ENCODE measurements at places on chromosomes 3 and 15.
A peak's percentile ranks its signal among the peaks of the same experiment; 100 is the strongest.

DNA sequence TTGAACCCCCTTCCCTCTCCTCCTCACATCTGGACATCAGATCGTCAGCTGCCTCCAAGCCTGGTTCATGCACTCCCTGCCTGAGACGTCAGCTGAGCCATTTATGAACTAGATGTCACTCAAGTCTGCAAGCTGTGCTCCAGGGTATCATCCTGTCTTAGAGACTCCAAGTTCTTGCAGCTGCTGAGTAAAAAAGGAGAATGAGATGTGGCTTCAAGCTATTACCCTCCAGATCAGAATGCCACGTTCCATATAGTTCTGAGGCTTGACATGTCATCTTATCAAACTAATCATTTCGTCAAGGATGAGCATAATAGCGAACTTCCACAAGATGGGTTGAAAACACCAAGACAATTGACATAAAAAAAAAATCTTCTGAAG is 766.3 kb downstream of the TBL1XR1 start:
- DNase-seq = no peak
- H3K27ac ChIP-seq = no peak overlapping the region
- H3K4me3 ChIP-seq = no peak overlapping the region
- H3K36me3 ChIP-seq = no peaks in the 10 kb centered on the region

DNA sequence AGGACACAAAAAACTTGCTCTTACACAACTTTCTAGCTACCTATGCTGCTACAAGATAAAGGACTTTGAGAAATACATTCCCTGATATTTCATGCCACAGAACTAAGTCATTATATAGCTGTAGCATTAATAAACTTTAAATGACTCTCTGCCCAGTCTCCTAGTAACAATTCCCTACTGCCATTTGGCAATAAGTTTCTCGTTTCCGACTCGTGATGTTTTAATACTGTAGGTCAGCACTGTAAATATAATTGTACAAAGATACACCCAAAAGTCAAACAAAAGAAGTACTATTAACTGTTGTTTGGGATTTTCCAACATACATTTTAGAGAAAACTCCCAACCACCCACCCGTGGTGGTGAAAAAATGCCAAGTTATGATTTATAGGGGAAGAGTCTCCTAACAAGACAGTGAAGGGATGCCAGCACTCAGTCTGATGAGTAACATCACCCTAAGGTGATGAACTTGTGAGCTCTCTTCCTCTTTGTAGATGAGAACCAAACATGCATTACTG is 132.2 kb downstream of the DUT start:
- no peak overlapping the region for H3K4me3 ChIP-seq
- no peaks in the 10 kb centered on the region for H3K27me3 ChIP-seq
- DNase-seq = no peak
- peak overlapping the region; percentile 43 for H3K27ac ChIP-seq
- no peaks in the 10 kb centered on the region for H3K4me1 ChIP-seq

GRCh38 chr3:166721466-166721865 is 658.6 kb downstream of the ZBBX start:
- H3K27me3 ChIP-seq = no peaks in the 10 kb centered on the region
- DNase-seq = no peak
- H3K4me1 ChIP-seq = no peaks in the 10 kb centered on the region
- no peak overlapping the region for H3K4me3 ChIP-seq
- H3K36me3 ChIP-seq = no peaks in the 10 kb centered on the region

DNA sequence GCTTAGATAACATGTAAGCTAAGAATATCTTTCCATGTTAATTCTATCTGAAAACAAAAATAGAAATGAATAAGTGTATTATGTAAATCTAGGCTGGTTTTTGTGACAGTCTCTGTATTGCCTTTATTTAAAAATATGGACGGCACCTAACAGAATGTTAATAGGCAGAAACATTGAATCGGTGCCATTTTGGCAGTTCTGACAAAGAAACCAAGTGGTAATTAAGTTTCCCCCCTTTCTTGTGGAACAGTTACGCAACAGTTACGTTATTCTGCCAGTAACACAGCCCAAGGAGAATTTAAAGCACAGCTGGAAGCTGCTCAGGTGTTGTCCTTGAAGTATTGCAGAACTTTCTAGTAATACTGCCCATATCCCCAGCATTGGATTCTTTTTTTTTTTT is 21.5 kb downstream of the LARS2 start:
- peak; percentile 78 for DNase-seq
- H3K36me3 ChIP-seq = no peaks in the 10 kb centered on the region
- H3K4me3 ChIP-seq = no peak overlapping the region

DNA sequence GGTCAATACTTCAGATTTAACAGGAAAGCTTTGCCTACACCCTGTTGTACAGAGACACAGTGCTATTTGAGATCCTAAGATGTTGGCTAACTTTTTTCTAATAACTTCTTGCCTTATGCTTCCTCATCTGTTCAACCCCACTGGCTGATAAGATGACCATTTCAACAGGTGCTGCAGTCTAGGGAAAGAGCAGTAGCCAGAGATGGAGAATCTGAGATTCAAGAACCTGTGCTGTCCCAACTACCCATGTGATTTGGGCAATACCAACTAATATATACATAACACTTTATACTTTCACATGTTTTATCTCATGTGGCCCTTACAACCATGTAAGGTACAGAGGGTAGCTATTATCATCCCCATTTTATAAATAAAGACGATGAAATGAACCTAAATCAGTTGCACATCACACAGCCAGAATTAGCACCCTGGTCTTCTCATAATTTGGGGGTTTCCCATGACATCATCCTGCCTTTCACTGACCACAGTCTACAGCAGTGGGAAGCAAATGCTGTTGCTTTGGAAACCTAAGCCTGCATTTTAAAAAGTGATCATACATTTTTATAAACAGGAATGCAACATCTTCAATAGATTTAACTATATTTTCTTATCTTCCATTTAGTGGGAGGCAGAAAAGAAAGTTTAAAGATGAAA is 9.7 kb downstream of the TTC23 start:
- peaks cover 6% of the 10 kb centered on the region for H3K4me1 ChIP-seq
- no peaks in the 10 kb centered on the region for H3K36me3 ChIP-seq
- H3K27ac ChIP-seq = no peak overlapping the region
- H3K27me3 ChIP-seq = no peaks in the 10 kb centered on the region
- DNase-seq = no peak

GRCh38 chr3:172257648-172258400 is 190.4 kb downstream of the GHSR start:
- H3K27me3 ChIP-seq = no peaks in the 10 kb centered on the region
- H3K27ac ChIP-seq = peak overlapping the region; percentile 46
- H3K4me3 ChIP-seq = no peak overlapping the region

DNA sequence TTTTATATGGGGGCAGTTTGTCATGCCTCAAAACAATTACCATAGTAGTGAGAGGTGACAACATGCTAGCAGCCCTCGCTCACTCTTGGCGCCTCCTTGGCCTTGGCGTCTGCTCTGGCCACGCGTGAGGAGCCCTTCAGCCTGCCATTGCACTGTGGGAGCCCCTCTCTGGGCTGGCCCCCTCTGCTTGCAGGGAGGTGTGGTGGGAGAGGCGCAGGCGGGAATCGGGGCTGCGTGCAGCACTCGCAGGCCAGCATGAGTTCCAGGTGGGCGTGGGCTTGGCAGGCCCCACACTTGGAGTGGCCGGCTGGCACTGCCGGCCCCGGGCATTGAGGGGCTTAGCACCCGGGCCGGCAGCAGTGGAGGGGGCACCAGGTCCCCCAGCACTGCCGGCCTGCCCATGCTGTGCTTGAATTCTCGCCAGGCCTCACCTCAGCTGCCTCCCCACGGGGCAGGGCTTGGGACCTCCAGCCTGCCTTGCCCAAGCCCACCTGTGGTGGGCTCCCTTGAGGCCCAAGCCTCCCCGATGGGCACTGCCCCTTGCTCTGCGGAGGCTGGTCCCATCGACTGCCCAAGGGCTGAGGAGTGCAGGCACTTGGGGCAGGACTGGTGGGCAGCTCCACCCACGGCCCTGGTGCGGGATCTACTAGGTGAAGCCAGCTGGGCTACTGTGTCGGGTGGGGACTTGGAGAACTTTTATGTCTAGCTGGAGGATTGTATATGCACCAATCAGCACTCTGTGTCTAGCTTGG is 38.8 kb upstream of the EIF5A2 start:
- H3K4me3 ChIP-seq = no peak overlapping the region
- no peaks in the 10 kb centered on the region for H3K27me3 ChIP-seq
- H3K4me1 ChIP-seq = no peaks in the 10 kb centered on the region
- no peak overlapping the region for H3K27ac ChIP-seq
- no peak for DNase-seq

DNA sequence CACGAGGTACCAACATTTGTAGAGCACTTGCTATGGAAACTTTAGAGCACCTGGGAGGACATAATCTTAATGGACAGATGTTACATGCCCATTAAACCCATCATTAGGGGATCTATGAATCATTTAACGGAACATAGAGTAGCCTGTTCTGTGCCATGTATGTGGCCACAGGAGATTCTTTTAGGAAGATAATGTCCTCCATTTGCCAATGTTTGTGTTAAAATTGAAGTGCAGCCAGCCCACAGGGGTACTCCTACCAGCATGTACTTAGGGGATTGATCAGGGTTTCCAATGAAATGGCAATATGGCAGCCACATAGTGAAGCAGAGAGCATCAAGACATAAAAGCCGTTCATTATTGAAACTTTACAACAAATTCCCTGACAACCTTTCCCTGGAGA is 70.7 kb downstream of the TNIK start:
- no peaks in the 10 kb centered on the region for H3K27me3 ChIP-seq
- no peak overlapping the region for H3K4me3 ChIP-seq
- no peak for DNase-seq
- H3K4me1 ChIP-seq = peaks cover 6% of the 10 kb centered on the region
- no peaks in the 10 kb centered on the region for H3K36me3 ChIP-seq
- no peak overlapping the region for H3K27ac ChIP-seq

- no peaks in the 10 kb centered on the region for H3K4me1 ChIP-seq
- H3K27ac ChIP-seq = no peak overlapping the region
- no peaks in the 10 kb centered on the region for H3K27me3 ChIP-seq
- no peak for DNase-seq
- H3K36me3 ChIP-seq = no peaks in the 10 kb centered on the region
Measured at GRCh38 chr3:77889616-77890015, 849.7 kb downstream of the ROBO2 start.

GRCh38 chr3:126401611-126402160 is 7.0 kb downstream of the CFAP100 start:
- no peaks in the 10 kb centered on the region for H3K27me3 ChIP-seq
- H3K4me1 ChIP-seq = no peaks in the 10 kb centered on the region
- no peak for DNase-seq
- H3K36me3 ChIP-seq = no peaks in the 10 kb centered on the region
- no peak overlapping the region for H3K4me3 ChIP-seq
- H3K27ac ChIP-seq = no peak overlapping the region

GRCh38 chr3:128914966-128915645 is 35.7 kb downstream of the ACAD9 start:
- no peaks in the 10 kb centered on the region for H3K4me1 ChIP-seq
- H3K4me3 ChIP-seq = no peak overlapping the region
- DNase-seq = no peak

- DNase-seq = no peak
- H3K4me1 ChIP-seq = no peaks in the 10 kb centered on the region
- H3K36me3 ChIP-seq = no peaks in the 10 kb centered on the region
Measured at GRCh38 chr15:39609166-39609916, 28.5 kb downstream of the THBS1 start.
